CD4-positive, CD25-positive, alpha-beta regulatory T cell (primary cell): ENCODE measurements at places on chromosomes 7 and 10.
A peak's percentile ranks its signal among the peaks of the same experiment; 100 is the strongest.

DNA sequence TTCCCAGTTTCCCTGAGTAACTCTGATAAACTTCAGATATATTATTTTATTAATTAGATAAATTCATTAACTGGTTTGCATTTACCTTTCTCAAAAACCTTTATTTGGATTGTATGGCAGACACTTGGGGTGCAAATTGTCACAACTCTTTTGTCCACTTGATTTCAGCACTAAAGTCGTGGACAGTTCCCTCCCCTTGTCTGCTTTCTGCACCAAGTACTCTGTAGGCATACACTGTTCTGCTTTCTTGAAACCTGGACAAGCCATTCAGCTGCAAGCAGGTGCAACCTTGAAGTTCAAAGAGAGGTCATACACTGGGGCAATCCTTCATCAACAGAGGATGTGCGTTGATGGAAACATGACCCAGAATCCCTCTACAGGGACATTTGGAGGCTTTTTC lies 162.9 kb downstream of the ARL5B start:
- DNase-seq, result peak; percentile 5

DNA sequence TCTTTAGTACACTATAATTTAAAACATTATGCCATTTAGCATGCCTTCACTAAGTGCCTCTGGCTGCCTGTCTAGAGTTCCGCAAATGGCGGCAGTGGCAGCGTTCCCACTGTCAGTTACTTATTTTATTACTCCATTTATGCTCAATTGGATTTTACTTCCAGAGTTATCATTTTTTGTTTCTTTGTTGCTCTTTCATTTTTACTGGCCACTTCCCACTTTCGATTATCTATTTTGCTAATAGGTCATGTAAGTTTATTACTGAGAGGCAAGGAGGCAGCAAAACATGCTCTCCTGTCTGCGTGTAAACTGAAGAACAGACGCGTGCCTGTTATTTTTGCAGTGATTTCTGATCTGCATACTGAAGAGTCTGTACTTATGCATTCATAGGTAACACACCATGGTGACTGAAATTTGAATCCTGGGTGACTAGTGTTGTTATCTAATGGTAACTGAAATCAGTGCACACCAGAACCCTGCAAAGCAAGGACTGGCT lies 23.1 kb downstream of the KDM7A start:
- no peak for DNase-seq

GRCh38 chr10:123556049-123556448 lies 110.1 kb upstream of the GPR26 start:
- no peak for DNase-seq

DNA sequence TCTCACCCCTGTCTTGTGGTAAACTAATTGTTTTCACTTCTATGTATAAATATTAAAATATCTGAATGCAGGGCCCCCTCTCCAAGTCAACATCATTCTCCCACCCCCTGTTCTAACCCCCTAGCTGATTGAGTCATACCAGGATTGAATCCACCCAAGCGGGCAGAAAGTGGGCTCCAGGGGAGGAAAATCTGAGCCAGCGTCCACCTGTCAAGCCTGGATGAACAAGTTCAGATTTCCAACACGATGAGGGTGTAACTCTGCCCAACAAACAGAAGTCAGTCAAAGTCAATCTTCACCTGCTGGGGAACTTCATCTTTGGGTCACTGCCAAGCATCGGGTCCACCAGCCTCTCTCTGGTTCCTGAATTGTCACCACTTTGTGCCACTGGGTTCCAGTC lies 162.9 kb upstream of the CELF2 start:
- DNase-seq, result no peak

DNA sequence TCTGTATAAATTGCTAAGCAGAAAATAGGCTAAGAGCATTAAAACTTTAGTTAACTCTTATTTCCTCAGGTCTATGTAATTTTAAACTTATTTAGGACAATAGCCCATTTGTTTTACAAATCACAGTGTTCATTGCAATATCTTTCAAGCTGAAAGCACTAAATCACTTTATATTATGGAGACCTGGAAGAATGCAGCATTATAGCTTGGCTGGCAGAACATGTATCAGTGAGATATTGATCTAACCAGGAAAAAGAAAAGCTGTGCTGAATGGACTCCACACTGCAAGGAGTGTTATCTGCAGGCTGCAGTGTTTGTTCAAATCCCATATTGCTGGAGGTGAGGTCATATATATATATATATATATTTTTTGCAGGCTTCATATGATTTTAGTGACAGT lies 517.5 kb downstream of the NRG3 start:
- no peak for DNase-seq

DNA sequence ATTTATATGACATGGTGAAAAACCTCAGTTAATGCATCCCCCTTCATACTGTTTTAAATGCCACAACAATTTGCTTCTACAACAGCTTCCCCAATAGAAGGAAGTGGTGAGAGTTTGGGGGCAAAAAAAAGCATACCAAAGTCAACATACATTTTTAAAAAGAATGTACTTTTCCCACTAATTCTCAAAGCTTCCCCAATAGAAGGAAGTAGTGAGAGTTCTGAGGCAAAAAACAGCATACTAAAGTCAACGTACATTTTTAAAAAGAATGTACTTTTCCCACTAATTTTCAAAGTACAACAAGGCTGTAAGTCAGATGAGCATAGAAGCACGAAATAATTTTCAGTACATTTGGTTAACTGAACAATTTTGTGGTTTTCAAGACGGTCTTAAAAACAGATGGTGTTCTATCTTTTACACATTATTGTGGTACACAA lies 24.0 kb downstream of the WASL start:
- DNase-seq, result no peak

GRCh38 chr7:54663186-54663585 lies 95.8 kb downstream of the SEC61G start:
- no peak for DNase-seq

GRCh38 chr10:58894929-58895328 lies 281.5 kb upstream of the PHYHIPL start:
- DNase-seq, result no peak

GRCh38 chr7:40506158-40506557 lies 371.4 kb downstream of the SUGCT start:
- DNase-seq, result no peak

DNA sequence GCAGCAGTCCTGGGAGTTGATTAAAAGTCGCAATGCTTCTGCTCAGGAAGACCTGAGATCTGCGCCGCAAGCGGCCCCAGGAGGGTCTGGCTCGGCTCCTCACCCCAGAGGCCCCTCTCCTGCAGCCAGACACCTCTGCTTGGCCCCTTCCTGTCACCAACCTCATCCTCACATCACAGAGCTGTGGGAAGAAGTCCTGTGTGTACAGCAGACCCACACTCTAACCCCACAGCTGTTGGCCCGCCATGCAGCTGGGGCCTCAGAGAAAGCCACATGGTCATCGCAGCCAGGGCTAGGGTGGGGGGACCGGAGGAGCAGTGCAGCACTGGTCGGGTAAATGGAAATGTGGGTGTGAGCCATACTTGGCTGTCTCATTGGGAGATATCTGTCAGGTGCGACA lies 97.7 kb downstream of the RGS10 start:
- no peak for DNase-seq

- DNase-seq, result no peak
Observed at GRCh38 chr10:77361426-77361825, 276.2 kb downstream of the KCNMA1 start.

DNA sequence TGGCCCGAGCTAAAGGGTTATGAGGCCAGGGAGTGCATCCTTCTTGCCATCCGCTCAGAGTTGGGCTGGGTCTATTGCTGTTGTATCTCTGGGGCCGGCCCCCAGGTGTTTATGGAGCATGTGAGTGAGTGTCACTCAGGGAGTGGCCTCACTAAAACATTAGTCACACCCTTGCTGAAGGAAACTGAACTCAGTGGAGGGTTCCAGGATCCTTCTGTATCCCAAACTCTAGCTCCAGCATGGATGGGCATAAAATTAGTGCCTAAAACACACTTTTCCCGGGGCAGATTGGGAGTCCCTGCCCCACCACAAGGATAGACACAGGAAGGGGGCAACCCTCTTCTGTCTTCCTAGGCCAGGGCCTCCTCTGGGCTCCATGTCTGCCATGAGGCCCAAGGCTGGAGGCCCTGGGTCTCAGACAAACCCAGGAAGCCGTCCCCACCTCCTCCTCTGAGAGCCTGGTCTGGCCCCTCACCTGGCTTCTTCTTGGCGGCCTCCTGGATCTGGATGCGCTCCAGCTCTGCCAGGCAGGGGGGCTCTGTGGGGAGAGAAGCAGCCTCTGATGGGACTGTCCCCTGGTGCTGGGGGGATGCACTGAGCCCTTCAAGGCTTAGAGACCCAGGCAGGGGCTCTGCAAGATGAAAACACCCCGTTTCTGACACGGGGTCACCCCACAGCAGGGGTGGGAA lies 24.5 kb downstream of the SPOCK2 start:
- DNase-seq, result no peak

- DNase-seq, result no peak
Observed at GRCh38 chr7:80134115-80134535, 506 bp upstream of the GNAI1 start.

GRCh38 chr10:63719226-63719856 lies 198.1 kb downstream of the REEP3 start:
- no peak for DNase-seq

DNA sequence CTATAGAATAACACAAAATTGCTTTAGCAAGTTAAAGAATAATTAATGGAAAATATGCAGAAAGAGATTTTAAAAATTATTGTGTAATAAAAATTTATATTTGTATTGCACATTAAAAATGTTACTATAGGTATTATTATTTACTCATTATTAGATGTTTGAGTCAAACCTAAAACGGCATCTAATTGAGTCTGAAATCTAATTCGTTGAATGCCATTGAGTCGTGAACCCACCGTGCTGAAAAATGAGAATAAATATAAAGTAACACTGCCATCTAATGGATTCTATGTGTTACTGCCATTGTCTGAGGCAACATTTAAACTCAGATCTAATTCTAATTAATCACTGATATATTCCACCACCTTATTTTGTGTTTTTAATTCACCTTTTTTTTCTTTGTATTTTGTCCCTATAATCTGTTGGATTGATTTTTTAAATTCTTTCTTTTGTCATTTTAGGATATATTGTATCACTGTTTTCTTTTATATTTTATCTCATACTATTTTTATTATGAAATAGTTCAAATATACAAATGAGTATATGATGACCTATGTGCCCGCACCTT lies 62.2 kb downstream of the SAMD9 start:
- peak; percentile 65 for DNase-seq

DNA sequence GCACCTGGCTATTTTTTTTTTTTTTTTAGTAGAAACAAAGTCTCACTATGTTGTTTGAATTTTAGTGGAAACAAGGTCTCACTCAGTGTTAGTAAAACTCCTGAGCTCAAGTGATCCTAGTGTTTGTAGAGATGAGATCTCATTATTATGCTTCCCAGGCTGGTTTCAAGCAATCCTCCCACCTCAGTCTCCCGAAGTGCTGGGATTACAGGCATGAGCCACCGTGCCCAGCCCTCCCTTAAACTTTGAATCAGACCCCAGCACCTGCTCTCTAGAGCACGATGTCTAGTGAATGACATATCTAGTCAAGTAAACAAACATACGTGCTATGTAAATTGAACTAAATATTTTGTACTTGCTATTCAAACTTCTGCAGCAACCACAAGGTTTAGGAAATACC lies 105.6 kb upstream of the MYO3A start:
- DNase-seq, result no peak

- no peak for DNase-seq
Observed at GRCh38 chr7:116148626-116149025, 61.7 kb upstream of the TES start.

GRCh38 chr7:27875061-27875460 lies 135.1 kb downstream of the TAX1BP1 start:
- no peak for DNase-seq

GRCh38 chr10:33212061-33212748 lies 122.3 kb downstream of the NRP1 start:
- DNase-seq, result no peak

GRCh38 chr10:1938317-1938716 lies 201.0 kb upstream of the ADARB2 start:
- DNase-seq, result peak; percentile 12

DNA sequence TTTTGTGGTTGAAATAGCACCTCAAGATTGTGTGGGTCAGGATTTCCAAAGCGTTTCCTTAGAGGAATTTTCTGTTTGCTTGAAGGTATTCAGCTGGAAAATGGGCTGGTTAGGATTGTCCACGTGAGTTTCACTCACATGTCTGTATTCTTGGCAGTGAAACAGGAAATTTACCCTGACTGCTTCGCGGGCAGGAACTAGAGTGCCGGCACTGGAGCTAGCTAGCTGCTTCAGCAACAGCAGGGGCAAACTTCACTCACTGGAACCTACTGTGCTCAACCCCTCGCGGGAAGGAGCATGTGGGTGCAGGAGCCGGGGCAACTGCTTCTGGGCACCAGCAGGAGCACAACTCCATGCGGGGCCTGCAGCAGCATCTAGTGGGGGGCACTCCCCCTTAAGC lies 38.0 kb upstream of the RTKN2 start:
- DNase-seq, result peak; percentile 5

GRCh38 chr10:87635498-87636312 lies 24.0 kb upstream of the PAPSS2 start:
- DNase-seq, result no peak

DNA sequence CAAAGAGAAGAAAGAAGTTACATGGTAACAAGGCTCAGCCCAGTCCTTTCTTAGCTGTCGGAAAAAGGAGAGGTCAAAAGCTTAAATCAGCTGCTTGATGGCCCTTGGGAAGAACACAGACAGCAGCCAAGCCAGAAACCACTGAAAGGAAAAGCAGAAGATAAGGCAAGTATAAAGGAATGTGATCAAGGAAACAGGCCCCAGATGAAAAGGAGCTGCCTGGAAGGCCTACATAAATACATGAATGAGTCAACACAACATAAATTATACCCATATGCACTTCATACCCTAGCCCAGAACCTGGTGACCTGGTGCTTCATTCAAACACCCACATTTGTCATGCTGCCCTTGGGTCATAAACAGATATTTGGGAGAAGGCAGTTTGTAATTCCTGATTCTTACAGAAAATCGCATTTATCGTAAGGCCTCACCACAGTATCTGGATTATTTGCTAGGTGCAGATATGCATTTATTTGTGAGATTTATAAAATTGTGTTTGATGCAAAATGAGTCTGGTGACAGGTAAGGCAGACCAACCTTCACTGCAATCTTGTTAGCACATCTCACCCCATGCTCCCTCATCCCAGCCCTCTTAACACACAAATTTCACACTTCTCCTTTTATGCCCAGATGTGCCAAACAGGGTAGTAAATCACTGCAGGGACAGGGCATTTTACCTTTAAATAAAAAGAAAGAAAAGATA lies 94.9 kb upstream of the KCNIP2 start:
- no peak for DNase-seq

GRCh38 chr10:86263907-86264306 lies 102.7 kb downstream of the GRID1 start:
- no peak for DNase-seq

- DNase-seq, result no peak
Observed at GRCh38 chr7:132077971-132078685, 498.1 kb downstream of the PLXNA4 start.

GRCh38 chr7:142516038-142516501 lies 233.2 kb upstream of the PRSS1 start:
- DNase-seq, result peak; percentile 72

GRCh38 chr7:112182749-112183148 lies 23.4 kb downstream of the DOCK4 start:
- DNase-seq, result no peak
